ENCODE measurements at places on chromosomes 4 and X.

- DNase-seq = no peak
Observed at GRCh38 chrX:118688935-118689334, 38.5 kb upstream of the IL13RA1 start.

DNA sequence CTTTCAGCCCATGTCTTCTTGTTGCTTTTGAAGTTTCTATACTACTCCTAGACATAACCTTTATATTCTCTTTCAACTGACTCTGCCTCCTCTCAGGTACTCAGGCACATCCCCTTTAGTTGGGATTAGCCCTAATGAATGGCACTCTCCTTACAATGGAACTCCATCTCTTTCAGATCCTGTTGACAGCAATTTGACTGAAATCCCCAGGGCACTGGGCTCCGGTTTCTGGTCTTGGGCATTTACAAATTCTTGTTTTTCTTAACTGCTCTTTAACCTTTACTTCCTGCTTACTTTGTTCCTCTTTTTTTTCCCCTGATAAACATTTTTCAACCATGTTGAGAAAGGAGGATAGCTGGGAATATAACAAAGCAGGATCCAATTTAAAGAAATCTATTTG lies 68.9 kb downstream of the ENOX2 start:
- peak; percentile 12 for DNase-seq

DNA sequence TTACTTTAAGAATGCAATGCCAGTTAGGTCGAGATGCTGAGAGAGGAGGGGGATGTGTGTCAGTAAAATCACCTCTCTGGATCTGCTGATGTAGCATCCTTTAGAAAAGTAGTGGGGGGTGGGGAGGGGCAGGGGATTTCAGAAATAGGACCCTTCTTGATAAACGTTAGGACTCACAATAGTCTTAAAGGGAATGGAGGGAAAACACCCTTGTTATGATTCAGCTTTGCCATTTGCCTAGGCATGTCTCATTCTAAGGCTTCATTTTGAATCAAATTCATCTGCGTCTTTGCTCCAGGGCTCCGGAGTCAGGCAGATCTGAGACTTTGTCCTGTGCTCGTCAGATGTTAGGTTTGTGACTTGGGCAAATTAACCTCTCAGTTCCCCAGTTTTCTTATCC lies 879 bp downstream of the SH2D1A start:
- DNase-seq = no peak

DNA sequence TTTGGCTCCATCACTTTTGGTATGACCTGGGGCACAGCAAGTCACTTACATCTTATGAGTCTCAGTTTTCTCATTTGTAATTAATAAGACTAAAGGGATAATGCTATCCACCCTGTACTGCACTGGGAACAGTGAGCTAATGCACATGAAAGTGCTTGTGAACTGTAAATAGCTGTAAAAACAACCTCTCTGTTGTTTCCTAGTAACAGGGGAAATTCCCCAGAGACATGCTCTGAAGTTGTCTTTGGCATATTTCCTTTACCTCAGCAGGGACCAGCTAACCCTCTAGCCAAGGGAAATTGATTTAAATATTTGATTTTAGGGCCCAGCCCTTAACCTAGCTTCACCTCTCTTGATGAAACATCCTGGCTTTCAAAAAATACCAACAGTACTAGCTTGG lies 6.1 kb upstream of the CYSLTR1 start:
- DNase-seq = no peak
